ENCODE measurements at places on chromosomes 12 and 14.

- DNase-seq: no peak
Observed at GRCh38 chr12:517538-517937, 57.8 kb downstream of the B4GALNT3 start.

- DNase-seq: no peak
Observed at GRCh38 chr14:52730709-52731111, 744 bp downstream of the STYX start.

DNA sequence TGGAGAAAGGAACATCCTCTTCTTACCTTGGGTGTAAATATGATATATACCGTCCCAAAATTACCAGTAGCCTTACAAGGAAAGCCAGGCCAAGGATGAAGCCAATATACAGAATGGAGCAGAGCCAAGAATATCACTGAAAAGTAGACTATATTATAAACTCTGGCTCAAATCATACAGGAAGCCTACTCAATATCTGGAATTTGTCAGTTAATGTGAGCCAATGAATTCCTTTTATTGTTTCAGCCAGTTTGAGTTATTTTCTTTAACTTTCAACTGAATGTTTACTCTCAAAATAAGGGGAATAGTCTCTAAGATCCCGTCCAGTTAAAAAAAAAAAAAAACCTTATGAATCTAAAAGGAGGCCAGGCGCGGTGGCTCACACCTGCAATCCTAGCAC, 9.8 kb upstream of the DENND5B start:
- no peak for DNase-seq

DNA sequence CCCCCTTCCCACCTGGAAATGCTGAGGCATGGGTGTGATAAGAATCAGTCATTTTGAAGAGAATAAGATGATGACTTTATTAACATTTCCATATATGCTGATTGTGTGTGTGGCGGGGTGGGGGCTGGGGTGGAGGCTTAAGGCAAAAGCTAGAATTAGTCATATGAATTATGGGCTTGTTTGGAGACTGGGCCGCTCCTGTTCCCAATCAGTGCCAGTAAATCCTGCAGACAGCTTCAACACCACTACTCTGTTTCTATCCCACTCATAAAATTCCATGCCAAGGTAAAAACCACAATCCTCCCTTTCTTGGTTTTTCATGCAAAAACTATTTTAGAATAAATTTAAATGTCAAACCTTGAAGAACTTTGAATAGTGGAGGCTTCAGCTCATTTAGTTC, 29.9 kb upstream of the SLC38A2 start:
- DNase-seq: no peak

- no peak for DNase-seq
Observed at GRCh38 chr14:32208490-32208889, 5.4 kb upstream of the RNU6-8 start.

GRCh38 chr12:92078167-92079053, 67.2 kb downstream of the BTG1 start:
- DNase-seq: no peak

DNA sequence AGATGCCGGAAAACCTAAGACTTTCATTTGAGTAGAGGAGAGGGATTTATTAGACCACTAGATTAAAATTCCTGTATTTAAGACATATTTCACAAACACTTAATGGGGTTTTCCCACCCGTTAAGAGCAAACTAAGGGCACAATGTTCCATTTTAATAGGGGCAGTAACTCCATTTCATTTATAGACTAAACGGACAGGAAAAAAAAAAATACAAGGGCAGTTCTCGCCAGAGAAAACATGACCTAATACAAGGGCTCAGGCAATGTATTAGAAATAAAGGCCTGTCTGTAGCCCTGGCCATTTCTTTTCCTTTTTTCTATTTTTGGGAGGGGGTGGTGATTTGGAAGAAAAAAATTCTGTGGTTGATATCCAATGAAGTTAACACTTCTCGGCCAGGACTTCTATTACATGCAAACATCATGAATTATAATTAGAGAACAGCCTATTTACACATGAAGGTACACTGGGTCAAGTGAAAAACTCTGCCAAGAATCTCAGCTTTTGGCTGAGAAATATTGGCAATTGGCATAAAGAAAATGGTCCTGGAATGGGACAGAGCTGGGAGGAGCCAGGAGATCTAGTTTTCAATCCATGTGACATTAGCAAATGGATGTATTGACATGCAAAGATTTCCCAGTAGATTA, 641.1 kb upstream of the TBX3 start:
- no peak for DNase-seq

DNA sequence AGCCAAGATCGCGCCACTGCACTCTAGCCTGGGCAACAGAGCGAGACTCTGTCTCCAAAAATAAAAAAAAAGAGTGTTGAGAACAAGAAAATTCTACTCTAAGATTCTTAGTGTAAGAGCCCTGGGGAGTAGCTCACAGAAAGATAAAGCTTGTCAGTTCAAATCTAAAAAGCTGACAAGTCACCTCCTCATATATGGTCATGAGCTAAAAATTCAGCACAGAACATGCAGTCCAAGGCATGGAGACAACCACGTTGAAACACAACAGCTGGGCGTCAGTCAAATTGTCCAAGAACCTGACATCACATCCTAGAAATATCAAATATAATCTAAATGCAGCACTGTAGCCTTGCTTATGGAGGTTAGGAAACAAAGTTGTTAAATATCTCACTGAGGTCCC, 47.8 kb downstream of the CLIP1 start:
- DNase-seq: no peak

DNA sequence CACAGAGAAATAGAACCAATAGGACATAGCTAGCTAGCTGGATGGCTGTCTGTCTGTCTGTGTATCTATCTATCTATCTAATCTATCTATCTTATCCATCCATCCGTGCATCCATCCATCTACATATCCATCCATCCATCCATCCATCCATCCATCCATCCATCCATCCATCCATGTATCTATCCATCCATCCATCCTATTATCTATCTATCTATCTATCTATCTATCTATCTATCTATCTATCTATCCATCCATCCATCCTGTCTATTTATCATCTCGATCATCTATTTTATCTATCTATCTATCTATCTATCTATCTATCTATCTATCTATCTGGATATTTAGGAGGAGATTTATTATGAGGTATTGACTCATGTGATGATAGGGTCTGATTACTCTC, 84.9 kb downstream of the DNAH10 start:
- no peak for DNase-seq

DNA sequence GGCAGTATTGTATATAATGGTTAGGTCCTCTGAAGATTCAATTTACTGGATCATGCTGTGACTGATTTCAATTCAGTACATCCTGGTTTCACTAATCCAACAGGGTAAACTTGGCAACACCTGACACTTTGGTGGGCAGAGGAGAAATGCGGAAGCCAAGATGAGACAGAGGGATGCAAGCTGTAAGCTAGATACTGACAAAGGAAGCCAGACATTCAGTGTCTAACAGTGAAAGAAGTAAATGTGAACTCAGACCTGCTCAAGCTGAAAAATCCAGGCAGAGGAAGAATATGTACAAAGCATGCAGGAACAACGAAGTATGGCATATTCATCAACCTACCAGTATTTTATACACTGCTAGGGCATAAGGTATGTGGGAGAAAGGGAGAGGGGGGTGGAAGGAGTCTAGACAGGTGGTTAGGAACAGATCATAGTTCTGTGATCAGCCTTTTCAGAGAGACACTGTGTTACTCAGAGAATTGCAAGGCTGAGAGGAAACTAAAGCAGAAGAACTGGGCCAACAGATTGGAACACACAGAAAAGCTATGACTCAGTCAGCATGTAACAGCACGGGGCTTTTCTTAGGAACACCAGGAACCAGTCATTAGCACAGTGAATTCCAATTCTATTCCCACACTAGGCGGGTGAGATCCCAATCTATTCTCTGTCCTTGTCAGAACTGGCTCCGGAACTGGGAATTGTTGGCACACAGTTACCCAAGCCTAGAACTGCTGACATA, 40.3 kb downstream of the NELL2 start:
- no peak for DNase-seq

DNA sequence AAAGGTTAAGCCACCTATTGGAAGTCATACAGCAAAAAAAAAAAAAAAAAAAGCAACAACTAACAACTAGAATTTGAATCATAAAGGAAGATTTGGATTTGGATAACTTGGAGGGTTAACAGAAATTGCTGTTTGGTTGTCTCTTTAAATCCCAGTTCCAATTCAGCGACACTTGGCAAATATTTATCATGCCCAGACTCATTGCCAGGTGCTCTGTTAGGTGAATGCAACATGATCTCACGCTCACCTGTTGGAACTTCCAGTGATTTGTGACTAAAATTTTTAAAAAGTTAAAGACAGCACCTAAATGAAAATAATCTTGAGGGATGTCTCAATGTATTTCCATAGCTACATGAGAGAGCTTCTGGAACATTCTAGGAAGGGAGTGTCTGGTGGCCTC, 103.7 kb downstream of the TBX3 start:
- DNase-seq: no peak

DNA sequence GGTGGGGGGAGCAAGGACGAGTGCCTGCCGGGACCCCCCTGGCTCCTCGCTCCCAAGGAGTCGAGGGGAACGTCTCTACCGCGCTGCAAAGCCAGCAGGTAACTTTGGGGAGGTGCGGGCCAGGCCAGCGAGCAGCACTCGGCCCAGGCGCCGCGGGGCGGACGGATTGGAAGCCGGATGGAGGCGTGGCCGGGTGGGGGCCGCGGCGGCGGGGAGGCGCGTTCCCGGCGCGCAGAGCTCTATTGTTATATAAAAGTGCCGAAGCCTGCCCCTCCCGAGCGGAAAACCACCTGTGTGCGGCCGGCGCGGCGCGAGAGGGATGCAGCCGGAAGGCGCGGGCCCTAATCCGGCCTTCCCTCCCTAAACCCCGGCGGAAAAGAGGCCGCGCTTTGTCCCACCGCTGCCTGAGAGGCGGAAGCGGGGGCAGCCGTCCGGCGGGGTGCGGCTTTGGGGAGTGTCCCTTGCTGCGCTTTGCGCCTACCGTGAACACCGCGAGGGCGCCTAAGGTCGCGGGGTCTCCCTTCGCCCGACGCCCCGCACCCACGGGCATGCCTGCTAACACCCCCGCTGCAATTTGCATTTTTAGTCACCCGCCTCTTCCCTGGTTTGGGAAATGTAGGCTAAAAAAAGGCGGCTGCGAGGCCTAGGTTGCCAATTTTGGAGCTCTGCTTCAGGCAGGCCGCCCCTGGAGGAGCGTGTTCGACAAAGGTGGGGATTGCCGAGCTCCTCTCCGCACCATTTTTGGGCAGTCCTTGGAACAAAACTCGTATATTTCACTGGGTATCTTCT, 1.7 kb upstream of the DUSP6 start:
- DNase-seq: no peak

- DNase-seq: no peak
Observed at GRCh38 chr12:92796650-92797049, 93.9 kb downstream of the PLEKHG7 start.

GRCh38 chr12:32155961-32156529, 49.4 kb downstream of the BICD1 start:
- no peak for DNase-seq

GRCh38 chr12:6324936-6325750, 14.7 kb downstream of the PLEKHG6 start:
- DNase-seq: no peak

GRCh38 chr12:91507754-91508153, 325.1 kb upstream of the DCN start:
- no peak for DNase-seq

GRCh38 chr12:7934889-7935492, 996 bp downstream of the SLC2A3 start:
- no peak for DNase-seq

DNA sequence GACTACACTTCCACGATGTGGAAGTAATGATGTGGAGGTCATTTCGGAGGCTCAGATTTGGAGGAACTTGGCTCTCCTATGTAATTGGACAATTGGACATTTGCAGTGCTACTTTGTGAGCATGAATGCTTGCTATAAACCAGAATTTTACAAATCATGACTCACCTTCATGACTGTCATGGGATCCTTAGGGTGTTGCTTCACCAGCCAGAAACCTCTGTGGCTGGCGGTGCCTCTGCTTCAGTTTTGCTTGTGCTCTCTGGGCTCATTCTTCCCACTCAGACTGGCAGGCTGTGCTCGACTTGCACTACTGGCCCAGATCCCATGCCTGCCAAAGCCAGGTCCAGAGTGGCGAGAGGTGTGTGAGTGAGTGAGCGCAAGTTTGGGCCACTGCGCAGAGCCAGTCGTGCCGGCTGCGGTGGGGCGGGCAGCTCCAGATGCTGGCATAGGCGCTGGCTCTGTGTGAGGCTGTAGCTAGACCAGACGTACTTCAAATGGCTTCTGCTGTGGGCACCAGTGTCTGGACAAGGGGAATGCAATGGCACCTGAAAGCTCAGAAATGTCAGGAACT, 387.8 kb downstream of the AEBP2 start:
- DNase-seq: no peak

GRCh38 chr12:106345746-106346145, 11.8 kb upstream of the POLR3B start:
- no peak for DNase-seq

GRCh38 chr14:95071649-95072280, 85.6 kb downstream of the DICER1 start:
- no peak for DNase-seq

DNA sequence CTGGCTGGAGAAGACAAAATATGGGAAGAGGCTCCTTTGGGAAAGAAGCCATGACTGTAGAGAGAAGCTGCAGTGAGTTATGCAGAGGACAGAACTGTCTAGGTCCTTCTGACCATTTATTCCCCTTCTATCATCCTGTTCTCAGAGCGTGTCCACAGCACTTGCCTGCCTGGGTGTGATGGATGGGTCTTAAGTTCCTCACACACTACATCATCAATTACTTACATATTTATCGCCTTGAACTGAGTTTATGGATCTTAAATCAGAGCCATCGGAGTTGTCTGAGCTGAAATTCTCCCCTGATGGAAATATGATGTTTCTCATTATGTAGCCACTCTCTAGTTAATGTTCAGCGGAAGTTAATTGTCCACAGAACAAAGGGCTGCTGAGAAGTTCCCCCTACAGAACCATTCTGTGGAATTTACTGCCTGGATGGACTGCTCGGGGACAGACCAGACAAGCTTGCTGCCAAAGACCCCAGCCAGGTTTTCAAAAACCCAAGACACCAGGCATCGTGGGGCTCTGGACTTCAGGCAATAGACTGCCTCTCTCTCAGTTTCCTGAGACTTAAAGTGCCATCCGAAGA, 232.5 kb upstream of the NOS1 start:
- no peak for DNase-seq

DNA sequence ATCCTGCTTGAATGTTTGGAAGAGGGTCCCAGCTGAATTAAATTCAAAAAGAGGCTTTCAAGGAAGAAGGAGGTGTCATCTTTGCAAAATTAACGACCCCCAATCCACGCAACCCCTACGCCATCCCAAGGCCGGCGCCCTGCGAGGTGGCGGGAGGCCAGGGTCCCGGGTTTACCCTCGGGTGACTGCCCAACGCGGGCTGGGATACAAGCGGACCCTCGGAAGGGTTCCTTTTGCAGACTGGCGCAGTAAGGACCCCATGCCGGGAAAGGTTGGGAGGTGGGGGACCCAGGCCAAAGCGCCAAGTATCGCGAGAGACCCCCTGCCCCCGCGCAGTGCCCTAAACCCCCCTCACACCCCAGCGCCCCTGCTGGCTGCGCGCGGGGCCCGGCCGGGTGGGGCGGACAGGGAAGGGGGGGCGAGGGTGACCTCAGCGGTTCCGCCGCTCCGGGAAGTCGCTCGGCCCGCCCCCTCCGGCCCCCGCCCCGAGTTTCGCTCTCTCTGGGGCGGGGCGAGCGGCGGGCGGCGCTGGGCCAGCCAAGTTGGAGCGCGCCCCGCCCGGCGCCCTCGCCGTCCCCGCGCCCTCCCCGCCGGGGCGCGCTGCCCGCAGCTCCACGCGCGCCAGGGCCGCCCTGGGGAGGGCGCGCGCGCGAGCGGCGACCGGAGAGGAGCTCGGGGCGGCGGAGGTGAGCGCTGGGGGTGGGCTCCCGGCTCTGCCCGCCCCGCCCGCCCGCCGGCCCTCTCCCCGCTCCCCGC, 708 bp upstream of the ZBTB42 start:
- peak; percentile 95 for DNase-seq

Measured in GM19239 (cell line).